ENCODE measurements at places on chromosomes 4 and X. TPM values are rescaled to one million over a fixed set of nuclear protein-coding genes. Genes with fewer than 3 reads are reported as not detected.

The ALPK1 gene
- total RNA-seq: 15.0 TPM

The FGA gene
- total RNA-seq: not detected

The SLC38A5 gene
- 4.2 TPM for total RNA-seq

DNA sequence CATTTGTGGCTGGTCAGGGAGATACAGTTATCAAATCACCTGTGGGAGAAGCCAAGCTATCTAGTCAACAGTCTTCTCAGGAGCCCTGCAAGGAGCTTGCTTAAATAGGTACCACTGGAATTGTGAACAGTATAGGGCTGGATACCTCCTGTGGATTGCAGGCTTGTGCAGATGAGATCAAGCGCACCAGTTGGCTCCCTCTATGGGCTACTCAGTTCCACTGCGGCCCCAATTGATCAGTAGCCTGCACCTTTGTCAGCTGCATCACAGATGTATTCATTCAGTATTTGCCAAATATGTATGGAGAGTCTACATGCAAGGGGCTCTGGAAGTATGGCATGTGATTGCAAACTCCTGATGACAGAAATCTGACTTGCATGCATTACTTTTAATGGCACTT, 28.6 kb downstream of the TEX13A start:
- ATAC-seq: no peak

DNA sequence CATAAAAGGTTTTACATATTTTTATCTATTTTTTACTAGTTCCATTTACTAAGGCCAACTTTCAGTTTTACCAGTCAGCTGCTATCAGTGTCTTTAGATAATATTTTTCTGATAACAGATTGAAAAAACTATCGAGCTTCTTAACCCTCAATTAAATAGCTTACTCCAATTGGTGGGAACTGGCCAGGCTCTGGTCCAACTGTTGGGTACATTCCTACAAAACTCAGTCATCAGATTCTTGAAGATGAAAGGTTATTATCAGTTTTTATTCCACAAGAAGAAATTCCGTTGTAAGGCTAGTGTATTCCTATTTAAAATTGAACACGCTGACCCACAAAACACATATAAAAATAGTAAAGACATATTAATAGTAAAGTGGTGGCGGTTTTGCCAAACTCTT, 346.2 kb downstream of the MAPK10 start:
- ATAC-seq: no peak

DNA sequence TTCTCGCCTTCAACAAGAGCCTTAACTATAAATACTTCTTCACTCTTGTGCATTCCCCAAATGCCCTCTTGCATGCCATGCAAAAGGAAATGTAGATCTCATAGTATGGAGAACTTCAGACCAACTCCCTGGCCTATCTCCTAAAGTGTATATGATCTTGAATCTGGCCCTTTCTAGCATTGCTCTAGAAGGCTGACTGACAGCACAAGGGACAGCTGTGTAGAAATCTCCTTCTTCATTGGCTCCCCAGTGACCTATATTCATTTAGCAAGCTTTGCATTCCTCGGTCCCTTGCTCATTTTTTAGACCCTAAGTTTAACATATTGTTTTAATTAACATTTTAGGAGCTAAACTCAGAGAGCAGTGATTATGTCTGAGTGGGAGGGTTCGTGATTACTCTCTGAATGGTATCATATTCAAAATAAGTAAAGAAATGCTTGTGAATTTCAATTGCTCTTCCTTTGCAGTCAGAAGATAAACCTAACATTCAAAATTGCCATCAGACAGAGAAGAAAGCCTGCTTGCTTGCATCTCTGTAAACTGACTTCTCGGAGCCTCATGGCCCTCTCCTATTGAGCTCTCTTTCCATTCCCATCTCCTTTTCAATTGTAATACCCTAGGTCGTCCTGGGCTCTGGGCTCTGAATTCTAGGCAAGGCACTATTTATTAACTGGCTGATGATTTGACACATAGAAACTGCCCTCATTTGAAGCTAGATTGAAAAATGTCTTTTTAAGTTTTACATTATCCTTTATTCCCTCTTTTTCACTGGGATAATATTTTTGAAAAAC, 120.3 kb upstream of the PRKG2 start:
- ATAC-seq: no peak

DNA sequence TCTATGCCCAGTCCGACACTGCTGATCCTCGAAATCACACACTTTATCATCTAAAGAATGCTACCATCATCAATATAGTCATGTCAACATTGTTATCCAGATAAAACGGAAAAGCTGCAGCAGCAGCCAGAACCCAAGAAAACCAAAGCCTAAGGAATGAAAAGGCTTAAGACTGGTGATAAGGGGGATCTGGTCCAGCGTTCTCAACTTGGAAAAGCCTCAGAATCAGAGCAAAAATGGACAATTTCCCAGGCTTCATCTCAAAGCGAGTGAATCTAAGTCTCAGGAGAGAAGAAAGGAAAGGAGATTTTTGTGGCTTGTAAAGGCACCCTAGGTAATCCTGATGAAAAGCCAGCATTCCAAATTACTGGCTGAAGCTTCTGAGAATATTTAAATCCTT, 8.2 kb downstream of the ZNF518B start:
- no peak for ATAC-seq

The GBA3 gene
- total RNA-seq: not detected

DNA sequence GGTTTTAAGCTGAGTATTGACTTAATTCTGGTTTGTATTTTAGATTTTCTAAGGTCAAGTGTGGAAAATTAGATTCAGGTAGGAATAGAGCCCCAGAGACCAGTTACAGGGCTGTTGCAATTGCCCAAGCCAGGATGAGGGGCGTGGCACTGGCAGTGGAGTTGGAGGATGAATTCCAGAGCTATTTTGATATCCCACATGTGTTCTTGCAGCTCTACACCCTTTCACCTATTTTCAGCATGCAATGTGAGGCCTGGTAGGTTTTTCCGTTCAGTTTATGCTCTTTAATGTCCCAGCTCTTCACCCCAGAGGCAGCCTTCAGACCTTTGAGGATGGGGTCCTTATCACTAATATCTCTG, 17.9 kb upstream of the OGT start:
- no peak for ATAC-seq

DNA sequence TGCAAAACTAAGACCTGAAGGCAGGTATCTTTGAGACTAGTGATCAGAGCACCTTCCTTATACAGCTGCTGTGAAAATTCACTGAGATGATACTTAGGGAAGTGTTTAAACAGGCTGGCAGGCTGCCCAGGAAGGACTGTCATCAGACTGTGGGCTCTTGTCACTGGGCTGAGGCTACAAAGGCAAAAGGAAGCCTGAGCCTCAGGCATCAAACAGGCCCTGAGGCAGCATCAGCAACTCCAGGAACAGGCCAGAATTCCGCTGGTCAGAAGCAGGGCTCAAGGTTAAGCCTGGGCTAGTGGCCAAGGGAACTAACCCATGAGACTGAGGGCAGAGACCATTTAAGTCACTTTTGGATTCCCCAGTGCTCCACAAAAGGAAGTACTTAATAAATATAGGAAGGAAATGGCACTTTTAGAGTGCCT, 12.8 kb downstream of the PJA1 start:
- no peak for ATAC-seq

DNA sequence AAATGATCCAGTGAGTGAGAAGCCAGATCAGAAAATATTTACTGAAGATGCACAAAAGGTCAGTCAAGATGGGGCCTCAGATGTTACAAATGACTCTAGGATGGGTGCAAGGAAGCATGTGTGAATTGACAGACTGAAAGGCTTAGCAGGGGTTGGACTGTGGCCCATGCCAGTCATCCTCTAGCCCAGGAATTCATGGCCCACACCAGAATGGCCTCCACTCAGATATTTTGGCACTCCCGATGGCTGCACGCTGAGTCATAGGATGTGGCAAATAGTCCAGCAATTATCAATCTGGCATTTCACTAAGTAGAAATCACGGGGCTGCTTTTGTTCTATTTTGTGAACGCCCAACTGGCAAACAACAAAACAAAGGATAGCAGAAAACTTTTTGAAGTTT, 406.5 kb downstream of the IQCM start:
- ATAC-seq: no peak

- no peak for ATAC-seq
Observed at GRCh38 chr4:98749206-98749605, 90.8 kb upstream of the TSPAN5 start.

- no peak for ATAC-seq
Observed at GRCh38 chrX:39910651-39911050, 187.1 kb downstream of the BCOR start.

The ARAP2 gene
- 15.9 TPM for total RNA-seq

GRCh38 chr4:52102587-52102986, 51.5 kb downstream of the SPATA18 start:
- ATAC-seq: no peak

DNA sequence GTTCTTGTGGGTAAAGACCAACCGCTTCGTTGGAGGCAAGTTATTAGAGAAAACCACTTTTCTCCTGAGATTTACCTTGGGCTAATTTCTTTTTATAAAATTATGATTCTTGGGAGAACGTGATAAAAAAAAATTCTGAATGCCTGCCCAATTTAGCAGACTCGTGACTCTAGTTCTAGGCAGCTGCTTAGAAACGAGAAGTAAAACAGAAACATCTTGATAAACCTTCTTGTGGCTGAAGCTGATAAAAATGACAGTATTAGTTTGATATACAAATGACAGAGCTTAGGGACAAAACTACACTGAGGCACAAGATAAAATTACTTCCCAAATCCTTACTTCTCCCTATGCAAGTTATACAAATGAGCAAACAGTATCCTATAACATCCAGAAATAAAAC, 458.9 kb upstream of the TEX13C start:
- no peak for ATAC-seq

DNA sequence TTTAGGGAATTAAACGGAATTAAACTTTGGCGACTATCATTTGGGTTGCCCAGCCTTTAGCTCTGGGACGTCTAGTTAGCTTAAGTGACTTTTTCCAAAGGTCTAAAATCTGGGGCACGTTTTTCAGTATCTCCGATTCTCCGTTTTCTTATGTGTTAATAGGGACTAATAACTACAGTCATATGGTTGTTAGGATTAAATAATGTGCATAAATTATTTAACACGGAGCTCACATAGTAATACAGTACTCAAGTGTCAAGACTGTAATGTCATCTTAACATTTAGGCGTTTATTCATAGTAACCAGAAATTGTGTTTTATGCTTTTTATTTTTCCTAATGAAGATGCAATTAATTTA, 466 bp upstream of the CCNA2 start:
- ATAC-seq: no peak

DNA sequence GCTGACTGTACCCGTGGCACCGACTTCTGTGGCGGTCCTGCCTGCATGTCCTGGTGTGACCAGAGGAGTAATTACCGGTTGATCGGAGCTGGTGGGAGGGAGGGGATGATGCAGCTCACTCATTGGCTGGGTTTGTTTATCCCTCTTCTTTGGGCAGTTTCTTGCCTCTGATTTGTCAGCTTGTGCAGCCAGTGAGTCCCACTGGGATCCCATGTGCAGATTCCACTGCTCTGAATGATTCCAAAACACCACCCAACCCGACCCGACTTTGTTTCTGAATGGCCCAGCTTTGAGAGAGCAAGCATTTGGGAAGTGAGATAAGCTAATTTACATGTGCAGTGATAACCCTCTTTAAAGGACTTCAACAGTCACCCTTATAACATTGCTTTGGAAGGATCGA, 13.8 kb downstream of the FHDC1 start:
- peak; percentile 25 for ATAC-seq

- ATAC-seq: no peak
Observed at GRCh38 chr4:88015659-88016295, 8.3 kb downstream of the PKD2 start.

- no peak for ATAC-seq
Observed at GRCh38 chr4:143486314-143486713, 27.2 kb upstream of the SMARCA5 start.

DNA sequence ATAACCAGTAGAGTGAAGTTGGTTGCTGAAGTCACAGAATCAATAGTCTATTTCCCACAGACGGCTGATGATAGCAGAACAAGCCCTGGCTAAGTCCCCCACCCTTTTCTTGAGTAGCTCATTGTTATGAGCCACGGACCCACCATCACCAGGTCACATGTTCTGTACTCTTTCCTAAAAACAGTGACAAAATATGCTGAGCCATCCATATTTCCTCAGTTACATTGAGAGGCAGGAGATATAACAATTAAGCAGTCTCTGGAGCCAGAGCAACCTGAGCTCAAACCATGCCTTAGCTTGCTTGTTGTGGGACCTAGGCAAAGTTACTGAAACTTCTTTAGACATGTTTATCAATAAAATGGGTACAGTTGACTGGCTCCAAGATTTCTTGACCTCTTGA, 2.9 kb upstream of the CSTF2 start:
- ATAC-seq: no peak

The MTMR1 gene
- total RNA-seq: 21.9 TPM

GRCh38 chr4:168028970-168029597, 63.3 kb upstream of the ANXA10 start:
- ATAC-seq: no peak

- no peak for ATAC-seq
Observed at GRCh38 chrX:77900688-77901087, 1.4 kb downstream of the COX7B start.

The ALG13 gene
- total RNA-seq: 62.4 TPM

The MID2 gene
- total RNA-seq: 59.4 TPM

The UNC5C gene
- total RNA-seq: 1.6 TPM

The SHOX gene
- not detected for total RNA-seq

The CD40LG gene
- total RNA-seq: not detected

- no peak for ATAC-seq
Observed at GRCh38 chr4:40099010-40099409, 42.4 kb downstream of the N4BP2 start.

DNA sequence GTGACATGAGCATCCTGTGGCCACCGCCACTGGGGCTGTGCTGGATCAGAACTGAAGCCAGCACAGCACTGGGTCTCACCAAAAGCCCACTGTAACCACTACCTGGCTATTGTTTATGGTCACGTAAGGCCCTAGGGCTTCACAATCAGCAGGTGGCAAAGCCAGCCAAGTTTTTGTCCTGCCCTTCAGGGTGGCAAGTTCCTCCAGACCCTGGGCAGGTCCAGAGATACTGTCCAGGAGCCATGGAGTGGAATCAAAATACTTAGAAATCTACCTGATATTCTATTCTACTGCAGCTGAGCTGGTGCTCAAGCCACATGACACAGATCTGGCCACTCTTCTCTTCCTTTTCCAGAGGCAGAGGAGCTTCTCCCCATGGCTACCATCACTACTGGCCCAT, 121.2 kb upstream of the CXXC4 start:
- no peak for ATAC-seq

All from gastroesophageal sphincter (tissue), 4 donors.